ENCODE measurements at places on chromosomes 1 and 21.

- H3K4me1 ChIP-seq: peaks cover 3% of the 10 kb centered on the region
- H3K36me3 ChIP-seq: peaks cover 6% of the 10 kb centered on the region
- no peak overlapping the region for H3K4me3 ChIP-seq
- no peak for DNase-seq
These were observed 18.7 kb downstream of the LPGAT1 start for GRCh38 chr1:211811848-211812247.

GRCh38 chr1:156522443-156522970 is 21.9 kb upstream of the MEF2D start:
- peaks cover 5% of the 10 kb centered on the region for H3K27me3 ChIP-seq
- DNase-seq: no peak
- peaks cover 25% of the 10 kb centered on the region for H3K4me1 ChIP-seq
- H3K27ac ChIP-seq: no peak overlapping the region
- no peaks in the 10 kb centered on the region for H3K36me3 ChIP-seq
- H3K4me3 ChIP-seq: no peak overlapping the region

DNA sequence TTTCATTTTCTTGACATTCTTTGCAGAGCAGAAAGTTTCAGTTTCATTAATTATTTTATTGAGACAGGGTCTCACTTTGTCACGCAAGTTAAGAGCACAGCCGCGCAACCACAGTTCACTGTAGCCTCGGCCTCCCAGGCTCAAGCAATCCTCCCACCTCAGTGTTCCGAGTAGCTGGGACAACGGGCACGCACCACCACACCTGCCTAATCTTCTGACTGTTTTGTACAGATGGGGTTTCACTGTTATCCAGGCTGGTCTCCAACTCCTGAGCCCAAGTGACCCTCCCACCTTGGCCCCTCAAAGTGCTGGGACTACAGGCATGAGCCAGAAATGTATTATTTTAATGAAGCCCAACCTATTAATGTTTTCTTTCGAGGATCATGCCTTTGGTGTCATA is 3.0 kb upstream of the SPATC1L start:
- no peaks in the 10 kb centered on the region for H3K27me3 ChIP-seq
- H3K27ac ChIP-seq: no peak overlapping the region
- H3K4me1 ChIP-seq: peaks cover 2% of the 10 kb centered on the region
- no peak for DNase-seq
- H3K4me3 ChIP-seq: no peak overlapping the region
- H3K36me3 ChIP-seq: peaks cover 2% of the 10 kb centered on the region

DNA sequence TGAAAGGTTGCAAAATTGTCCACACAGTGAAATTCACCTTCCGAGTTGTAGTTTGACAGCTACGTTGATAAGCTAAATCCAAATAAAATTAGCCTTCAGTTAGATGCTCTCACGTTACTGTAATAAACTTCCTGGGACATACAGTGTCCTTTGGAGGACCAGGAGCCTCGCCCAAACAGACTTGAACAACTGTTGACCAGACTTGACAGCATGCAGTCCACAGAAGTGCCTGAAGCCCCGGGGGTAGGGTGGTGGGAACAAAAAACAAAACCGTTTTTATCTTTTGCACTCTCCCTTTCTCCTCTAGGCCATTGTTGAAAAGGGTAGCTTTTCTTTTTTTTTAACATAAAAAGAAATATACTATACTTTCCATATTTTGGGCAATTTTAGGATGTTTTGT is 172.8 kb upstream of the SAMSN1 start:
- H3K27me3 ChIP-seq: no peaks in the 10 kb centered on the region
- H3K4me3 ChIP-seq: no peak overlapping the region
- H3K4me1 ChIP-seq: no peaks in the 10 kb centered on the region
- no peak for DNase-seq

DNA sequence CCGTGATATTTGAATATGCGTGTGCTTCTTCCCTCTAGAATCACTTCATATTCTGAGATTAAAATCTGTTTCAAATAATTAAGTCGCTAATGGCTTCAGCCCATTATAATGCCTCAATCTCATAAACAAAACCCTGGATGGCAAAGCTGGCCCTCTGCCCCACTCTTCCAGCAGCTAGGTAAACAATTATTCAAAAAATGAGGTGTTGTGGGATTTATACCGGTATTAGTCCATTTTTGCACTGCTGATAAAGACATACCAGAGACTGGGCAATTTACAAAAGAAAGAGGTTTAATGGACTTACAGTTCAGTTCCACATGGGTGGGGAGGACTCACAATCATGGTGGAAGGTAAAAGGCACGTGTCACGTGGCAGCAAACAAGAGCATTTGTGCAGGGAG is 510.4 kb upstream of the ADGRL2 start:
- H3K4me1 ChIP-seq: no peaks in the 10 kb centered on the region
- H3K27ac ChIP-seq: no peak overlapping the region
- H3K36me3 ChIP-seq: no peaks in the 10 kb centered on the region
- no peak overlapping the region for H3K4me3 ChIP-seq
- no peak for DNase-seq

- no peak overlapping the region for H3K4me3 ChIP-seq
- H3K4me1 ChIP-seq: peaks cover 6% of the 10 kb centered on the region
- no peaks in the 10 kb centered on the region for H3K36me3 ChIP-seq
These were observed 118.9 kb downstream of the PGBD5 start for GRCh38 chr1:230307213-230307612.

DNA sequence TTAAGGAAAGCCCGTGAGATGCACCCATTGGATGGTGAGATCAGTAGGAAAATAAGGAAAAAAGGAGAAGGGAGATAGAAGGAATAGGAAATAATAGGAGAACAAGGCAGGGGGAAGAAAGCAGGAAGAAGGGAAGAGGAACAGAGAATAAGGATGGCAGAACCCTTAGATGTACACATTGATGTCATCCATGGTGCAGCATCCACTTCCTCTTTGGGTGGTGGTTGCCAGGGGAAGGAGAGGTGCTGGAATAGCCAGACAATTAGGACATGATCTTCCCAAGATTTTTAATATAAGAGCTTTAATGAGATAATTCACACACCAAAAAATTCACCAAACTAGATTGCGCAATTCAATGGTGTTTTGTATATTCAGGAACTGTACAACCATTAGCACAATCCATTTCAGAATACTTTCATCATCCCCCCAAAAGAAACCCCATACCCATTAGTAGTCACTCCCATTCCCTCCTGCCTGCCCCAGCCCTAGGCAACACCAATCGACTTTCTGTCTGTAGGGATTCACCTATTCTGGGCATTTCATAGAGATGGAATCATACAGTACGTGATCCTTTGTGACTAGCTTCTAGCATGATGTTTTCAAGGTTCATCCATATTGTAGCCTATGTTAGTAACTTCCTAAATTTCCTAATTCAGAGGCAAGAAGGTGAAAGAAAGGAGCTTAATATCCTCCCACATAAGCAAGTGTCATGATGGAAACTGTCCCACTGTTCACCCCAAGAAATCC is 121.4 kb downstream of the PLXNA2 start:
- H3K4me3 ChIP-seq: no peak overlapping the region
- DNase-seq: no peak
- peaks cover 5% of the 10 kb centered on the region for H3K4me1 ChIP-seq
- H3K27ac ChIP-seq: no peak overlapping the region
- peaks cover 20% of the 10 kb centered on the region for H3K27me3 ChIP-seq

GRCh38 chr21:39022035-39022434 is 161.2 kb downstream of the PSMG1 start:
- no peak for DNase-seq
- peaks cover 27% of the 10 kb centered on the region for H3K27me3 ChIP-seq
- H3K4me3 ChIP-seq: no peak overlapping the region
- H3K36me3 ChIP-seq: no peaks in the 10 kb centered on the region
- no peaks in the 10 kb centered on the region for H3K4me1 ChIP-seq
- H3K27ac ChIP-seq: no peak overlapping the region

- H3K4me1 ChIP-seq: no peaks in the 10 kb centered on the region
- peaks cover 6% of the 10 kb centered on the region for H3K36me3 ChIP-seq
- no peak overlapping the region for H3K4me3 ChIP-seq
- no peak overlapping the region for H3K27ac ChIP-seq
- DNase-seq: no peak
These were observed 81.1 kb upstream of the TSPAN2 start for GRCh38 chr1:115170377-115170776.

- no peak for DNase-seq
- H3K27me3 ChIP-seq: no peaks in the 10 kb centered on the region
- H3K4me3 ChIP-seq: no peak overlapping the region
- no peak overlapping the region for H3K27ac ChIP-seq
- H3K36me3 ChIP-seq: no peaks in the 10 kb centered on the region
These were observed 549.2 kb upstream of the ZRANB2 start for GRCh38 chr1:71630073-71630472.

GRCh38 chr1:186834399-186834958 is 5.7 kb downstream of the PLA2G4A start:
- no peak overlapping the region for H3K4me3 ChIP-seq
- H3K4me1 ChIP-seq: no peaks in the 10 kb centered on the region

DNA sequence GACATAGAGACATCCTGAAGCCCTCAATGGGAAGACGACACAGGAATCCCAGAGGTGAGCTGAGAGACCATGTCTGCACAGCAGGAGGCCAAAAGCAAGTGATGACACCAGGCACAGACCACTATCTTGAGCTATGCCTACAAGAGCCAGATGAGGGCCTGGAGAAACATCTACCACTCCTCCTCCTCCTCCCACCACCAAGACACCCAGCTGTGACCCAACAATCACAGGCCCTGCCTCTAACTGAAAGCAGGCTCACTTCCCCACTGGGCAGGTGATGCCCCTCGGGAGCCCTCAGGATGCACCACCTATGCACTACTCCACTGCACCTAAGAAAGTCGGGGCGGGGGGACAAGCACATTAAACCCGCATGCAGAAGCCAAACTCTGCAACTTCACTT is 16.5 kb downstream of the TADA1 start:
- H3K4me3 ChIP-seq: no peak overlapping the region
- H3K27me3 ChIP-seq: no peaks in the 10 kb centered on the region
- peaks cover 23% of the 10 kb centered on the region for H3K4me1 ChIP-seq
- H3K27ac ChIP-seq: peak overlapping the region; percentile 47
- DNase-seq: no peak
- peaks cover 7% of the 10 kb centered on the region for H3K36me3 ChIP-seq

DNA sequence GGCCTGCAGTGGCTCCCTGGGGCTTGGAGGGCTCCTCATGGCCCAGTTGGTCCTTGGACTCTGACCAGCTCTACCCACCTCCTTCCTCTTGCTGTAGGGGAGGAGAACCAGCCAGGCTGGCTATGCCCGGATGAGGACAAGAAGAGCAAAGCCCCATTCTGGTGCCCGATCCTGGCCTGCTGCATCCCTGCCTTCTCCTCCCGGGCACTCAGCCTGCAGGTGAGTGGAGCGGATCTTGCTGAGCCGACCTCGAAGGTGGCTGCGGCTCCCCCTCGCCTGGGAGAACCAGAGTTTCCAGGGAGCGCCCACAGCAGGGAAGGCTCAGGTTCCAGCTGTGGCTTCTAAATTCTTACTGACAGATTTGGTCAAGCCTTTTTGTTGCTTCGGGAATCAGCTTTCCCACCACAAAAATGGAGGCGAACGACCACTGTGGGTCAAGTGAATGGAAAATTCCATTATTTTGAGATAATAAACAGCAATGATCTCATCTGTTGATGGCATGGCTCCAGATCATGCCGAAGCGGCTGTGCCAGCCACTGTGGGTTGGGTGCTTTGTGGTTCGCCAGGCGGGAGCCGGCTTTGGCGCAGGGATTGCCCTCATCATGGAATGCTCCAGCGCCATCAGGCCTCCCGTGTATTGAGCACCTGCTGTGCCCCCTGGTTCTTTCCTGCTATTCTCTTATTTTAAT is 106.5 kb upstream of the ACTL8 start:
- peaks cover 18% of the 10 kb centered on the region for H3K27me3 ChIP-seq
- H3K27ac ChIP-seq: no peak overlapping the region
- H3K4me1 ChIP-seq: peaks cover 2% of the 10 kb centered on the region
- no peaks in the 10 kb centered on the region for H3K36me3 ChIP-seq
- no peak overlapping the region for H3K4me3 ChIP-seq
- no peak for DNase-seq

DNA sequence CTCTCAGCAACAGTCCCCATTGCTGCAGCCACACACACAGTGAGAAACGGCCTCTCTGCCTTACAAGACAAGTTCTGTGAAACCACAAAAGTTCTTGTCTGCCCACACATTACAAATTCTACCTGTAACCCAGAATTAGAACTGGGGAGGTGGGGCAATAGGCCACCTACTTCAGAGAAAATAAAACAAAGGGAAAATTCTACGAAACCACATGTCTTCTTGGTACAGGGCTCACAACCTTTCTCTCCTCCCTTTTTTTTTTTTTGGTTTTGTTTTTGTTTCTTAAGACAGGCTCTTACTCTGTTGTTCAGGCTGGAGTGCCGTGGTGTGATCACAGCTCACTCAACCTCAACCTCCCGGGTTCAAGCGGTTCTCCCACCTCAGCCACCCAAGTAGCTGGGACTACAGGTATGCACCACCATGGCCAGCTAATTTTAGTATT is 30.2 kb downstream of the LPAR3 start:
- peak; percentile 14 for DNase-seq
- peaks cover 31% of the 10 kb centered on the region for H3K4me1 ChIP-seq
- no peaks in the 10 kb centered on the region for H3K27me3 ChIP-seq
- peak overlapping the region; percentile 81 for H3K4me3 ChIP-seq

All from T-helper 17 cell (primary cell).